ENCODE measurements at places on chromosomes 7 and 10.

- no peak for DNase-seq
Observed at GRCh38 chr7:35694161-35694783, 663 bp downstream of the HERPUD2 start.

- DNase-seq, result no peak
Observed at GRCh38 chr7:142697270-142697669, 52.0 kb upstream of the PRSS1 start.

DNA sequence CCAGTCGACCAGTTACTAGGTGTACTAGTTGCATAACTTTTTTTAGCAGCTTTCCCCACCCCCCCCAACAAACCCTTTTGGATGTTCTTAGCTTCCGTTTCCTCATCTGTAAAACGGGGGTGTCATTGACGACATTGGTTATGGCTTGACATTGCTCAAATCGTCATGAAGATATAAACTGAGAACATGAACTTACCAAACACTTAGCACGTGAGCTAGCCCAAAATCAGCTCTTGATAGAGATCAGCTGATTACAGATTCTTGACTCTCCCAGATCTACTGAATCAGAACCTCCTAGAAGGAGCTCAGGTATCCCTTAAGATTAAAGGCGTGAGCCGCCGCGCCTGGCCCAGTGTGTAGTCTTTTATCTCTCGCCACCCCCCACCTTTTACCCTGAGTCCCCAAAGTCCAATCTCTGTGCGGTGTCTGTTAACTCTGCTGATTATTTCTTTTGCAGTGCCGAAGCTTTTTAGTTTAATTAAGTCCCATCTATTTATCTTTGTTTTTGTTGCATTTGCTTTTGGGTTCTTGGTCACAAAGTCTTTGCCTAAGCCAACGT, 1.0 kb upstream of the GNA12 start:
- no peak for DNase-seq

- no peak for DNase-seq
Observed at GRCh38 chr10:11908991-11909390, 85.8 kb downstream of the PROSER2 start.

- no peak for DNase-seq
Observed at GRCh38 chr10:114771157-114771556, 50.4 kb upstream of the FHIP2A start.

- DNase-seq, result no peak
Observed at GRCh38 chr10:63889803-63890202, 368.6 kb downstream of the REEP3 start.
